Common myeloid progenitor, CD34-positive (primary cell): ENCODE measurements at places on chromosomes 1 and 21.

- DNase-seq, result no peak
These were observed 68.3 kb upstream of the ABCD3 start for GRCh38 chr1:94349853-94350252.

DNA sequence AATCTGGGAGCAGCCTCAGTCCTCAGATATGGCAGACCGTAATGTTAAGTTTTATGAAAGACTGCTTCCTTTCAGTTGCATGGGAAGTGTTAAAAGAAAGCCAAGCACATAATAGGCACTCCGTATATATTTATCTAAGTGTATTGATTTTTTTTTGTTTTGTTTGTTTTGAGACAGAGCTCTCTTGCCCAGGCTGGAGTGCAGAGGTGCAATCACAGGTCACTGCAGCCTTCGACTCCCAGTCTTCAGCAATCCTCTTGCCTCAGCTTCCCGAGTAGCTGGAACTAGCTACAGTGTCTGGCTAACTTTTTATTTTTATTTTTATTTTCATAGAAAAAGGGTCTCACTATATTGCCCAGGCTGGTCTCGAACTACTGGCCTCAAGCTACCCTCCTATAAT lies 341.8 kb downstream of the USH2A start:
- no peak for DNase-seq

DNA sequence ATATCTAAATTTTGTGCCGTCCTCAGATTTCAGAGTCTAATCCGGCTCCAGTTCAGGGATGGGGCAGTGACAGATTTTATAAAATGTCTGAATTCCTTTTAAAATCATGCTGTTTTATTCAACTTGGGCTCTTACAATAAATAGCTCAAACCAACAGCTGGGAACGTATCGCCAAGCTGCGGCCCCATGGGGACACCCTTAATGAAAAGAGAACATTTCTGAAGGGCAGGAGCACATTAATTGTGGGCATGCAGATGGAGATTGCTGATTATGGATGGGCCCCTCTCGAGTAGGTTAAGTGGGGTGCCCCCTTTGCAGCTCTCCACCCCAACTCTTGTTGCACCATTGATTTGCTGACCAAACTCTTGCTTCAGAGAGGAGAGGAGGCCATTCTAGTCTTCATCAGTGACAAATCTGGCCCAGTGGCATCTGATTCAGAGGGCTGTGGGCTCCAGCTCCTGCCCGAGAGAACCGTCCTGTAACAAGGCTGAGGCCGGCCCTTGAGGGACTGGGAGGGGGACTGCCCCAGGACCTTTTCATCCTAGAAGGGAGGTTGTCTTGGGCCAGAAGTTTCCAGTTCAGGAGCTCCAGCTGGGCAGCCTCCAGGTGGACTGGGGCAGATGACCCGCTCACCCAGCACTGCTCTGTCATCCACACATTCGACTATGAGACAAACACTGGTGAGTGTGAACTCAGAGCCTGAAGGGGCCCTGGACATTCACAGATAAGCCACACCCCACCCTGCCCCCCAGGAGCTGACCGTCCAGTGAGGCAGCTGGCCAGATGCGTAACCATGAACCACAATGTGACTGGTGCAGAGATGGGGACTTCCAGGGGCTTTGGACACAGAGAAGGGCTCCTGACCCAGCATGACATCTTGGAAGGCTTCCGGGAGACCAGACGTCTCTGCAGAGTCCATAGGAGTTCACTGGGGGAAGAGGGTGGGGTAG lies 55.1 kb upstream of the TMEM51 start:
- no peak for DNase-seq

- no peak for DNase-seq
These were observed 11.1 kb downstream of the PRR9 start for GRCh38 chr1:153228491-153228890.

DNA sequence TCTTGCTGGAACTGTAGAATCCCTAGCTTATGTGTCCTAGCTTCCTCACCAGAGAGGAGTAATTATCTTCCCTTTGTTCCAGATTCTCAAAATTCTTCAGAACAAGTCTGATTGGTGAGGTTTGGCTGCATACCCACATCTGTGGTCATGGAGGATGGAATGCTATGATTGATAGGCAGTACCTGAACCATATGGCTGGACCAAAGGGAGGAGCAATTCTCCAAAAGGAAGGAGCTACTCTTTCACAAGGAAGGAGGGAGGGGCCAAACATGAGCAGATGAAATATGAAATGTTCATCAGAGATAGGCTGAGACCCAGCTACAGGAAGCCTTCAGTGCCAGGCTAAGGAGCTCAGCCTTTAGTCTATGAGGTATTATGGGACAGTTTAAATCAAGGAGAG lies 5.0 kb upstream of the RNF19B start:
- no peak for DNase-seq

DNA sequence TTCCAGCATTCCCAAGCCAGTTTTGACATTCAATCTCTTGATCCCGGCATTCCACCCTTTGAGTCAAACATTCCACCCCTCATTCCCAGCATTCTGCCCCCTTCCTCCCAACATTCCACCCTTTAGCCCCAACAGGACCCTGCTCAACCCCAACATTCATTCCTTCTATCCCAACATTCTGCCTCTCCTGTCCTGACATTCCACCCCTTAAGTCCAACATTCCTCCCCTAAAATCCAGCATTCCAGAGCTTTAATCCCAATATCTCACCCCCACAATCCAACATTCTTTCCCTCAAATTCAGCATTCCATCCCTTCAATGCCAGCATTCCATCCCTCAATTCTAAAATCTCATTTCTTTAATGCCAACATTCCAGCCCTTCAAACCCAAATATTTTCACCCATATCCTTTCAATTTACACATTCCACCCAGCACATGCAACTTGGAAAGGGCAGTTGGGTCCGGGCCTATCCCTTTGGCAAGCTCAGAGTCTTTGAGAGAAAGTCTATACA lies 22.9 kb downstream of the DDX20 start:
- DNase-seq, result no peak

DNA sequence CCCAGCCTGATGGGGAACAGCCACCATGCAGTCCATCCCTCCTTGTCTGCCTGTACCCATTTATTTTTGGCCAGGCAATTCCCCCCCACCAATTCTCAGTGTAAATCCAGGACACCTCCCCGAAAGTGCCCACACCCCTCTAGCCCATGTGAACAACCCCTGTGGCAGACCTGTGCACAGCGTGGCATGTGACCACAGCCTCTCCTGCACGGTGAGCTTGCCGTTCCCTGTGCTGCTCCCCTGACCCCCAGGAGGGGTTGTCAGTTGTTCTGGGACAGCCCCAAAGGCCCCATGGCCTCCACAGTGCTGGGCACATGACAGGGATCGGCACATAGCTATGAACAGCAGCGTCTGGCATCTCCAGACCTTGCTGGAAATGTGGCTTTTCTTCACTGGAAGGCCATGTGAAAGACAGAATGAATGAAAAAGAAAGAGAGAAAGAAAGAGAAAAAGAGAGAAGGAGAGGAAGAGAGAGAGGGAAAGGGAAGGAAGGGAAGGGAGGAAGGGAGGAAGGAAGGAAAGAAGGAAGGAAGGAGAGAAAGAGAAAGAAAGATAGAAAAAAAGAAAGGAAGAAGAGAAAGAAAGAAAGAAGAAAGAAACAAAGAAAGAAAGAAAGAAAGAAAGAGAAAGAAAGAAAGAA lies 3.9 kb downstream of the CAPN9 start:
- DNase-seq, result no peak

GRCh38 chr21:41442481-41443186 lies 16.6 kb downstream of the MX1 start:
- DNase-seq, result no peak

DNA sequence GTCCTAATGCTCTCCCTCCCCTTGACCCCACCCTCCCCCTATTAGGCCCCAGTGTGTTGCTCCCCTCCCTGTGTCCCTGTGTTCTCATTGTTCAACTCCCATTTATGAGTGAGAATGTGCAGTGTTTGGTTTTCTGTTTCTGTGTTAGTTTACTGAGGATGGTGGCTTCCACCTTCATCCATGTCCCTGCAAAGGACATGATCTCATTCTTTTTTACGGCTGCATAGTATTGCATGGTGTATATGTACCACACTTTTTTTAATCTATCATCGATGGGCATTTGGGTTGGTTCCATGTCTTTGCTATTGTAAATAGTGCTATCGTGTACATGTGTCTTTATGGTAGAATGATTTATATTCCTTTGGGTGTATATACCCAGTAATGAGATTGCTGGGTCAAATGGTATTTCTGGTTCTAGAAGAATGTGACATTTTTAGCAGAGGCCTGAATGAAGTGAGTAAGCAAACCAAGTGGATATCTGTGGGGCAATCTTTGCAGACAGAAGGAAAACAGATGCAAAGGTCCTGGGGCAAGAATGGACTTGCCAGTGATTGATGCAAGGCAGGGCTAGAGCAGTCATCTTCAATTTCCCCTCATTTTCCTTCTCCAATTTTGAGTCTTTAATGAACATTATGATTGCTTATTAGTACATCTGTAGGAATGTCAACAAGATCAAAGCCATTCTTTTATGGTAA lies 50.2 kb downstream of the UBE4B start:
- DNase-seq, result no peak

- DNase-seq, result no peak
These were observed 1016.1 kb downstream of the KCNT2 start for GRCh38 chr1:195591917-195592672.

GRCh38 chr1:110309139-110309538 lies 30.0 kb upstream of the RBM15 start:
- no peak for DNase-seq

GRCh38 chr1:93779540-93780165 lies 98.0 kb upstream of the BCAR3 start:
- no peak for DNase-seq

GRCh38 chr1:197544553-197544952 lies 230.7 kb downstream of the DENND1B start:
- no peak for DNase-seq

DNA sequence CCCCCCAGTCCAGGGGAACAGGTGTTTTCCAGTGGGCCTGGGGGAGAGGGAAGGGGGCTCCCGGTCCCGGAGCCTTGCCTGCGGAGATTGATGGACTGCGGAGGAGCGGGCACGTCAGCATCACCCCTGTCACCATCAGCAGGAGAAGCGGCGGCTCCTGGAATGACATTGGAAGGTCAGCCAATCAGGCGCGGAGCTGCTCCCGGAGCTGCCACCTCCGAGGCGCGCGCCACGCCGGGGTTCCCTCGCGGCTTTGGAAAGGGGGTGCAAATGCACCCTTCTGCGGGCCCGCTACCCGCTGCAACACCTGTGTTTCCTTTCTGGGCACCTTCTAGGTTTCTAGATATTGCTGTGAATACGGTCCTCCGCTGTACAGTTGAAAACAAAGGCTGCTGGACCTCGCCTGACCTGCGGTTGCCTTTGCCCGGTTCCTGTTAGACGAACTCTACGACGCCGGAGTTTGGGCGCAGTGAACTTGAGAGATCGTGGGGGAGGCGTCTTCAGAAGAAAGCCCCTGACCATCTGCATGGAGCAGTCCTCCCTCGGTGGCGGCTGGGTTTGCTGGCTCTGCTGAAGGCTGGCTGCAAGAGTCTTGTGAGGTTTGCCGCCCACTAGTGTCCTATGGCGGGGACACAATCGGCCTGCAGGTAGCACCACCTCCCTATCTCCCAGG lies 5.3 kb downstream of the DSCAM start:
- DNase-seq, result peak; percentile 47

DNA sequence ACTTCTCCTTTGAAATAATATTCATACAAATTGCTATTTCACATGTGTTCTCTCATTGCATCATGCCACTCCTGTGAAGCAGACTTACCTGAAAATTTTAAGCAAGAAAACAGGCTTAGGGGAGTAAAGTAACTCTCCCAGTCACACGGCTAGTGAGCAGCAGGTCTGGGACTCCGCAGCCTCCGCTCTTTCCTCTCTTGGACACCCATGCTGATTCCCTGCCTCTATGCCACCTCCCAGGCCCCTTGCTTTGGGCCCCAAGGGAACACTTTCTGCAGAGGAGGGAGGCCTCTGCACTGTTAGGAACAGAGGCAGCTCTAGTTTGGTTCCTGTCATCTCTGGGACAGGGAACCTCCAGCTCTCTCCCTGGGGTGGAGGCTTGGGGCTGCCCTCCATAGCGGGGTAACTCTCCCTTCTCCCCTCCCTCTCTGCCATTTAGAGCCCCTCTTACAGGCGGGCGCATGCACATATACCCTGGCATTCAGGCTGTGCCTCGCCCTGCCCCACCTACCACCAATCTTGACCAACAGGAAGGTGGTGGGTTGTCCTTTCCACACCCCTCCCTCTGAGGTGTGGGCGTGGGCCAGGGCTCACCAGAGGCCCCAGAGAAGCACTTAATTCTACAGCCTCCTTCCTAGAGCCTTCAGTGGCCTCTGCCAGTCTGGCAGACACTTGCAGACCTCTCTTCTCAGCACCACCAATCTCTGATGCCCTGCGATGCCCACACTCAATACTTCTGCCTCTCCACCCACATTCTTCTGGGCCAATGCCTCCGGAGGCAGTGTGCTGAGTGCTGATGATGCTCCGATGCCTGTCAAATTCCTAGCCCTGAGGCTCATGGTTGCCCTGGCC lies at the start of gene RXFP4:
Gene RXFP4, plus strand, starts transcription at position 646 of the 852 bp plus-strand sequence. Its CDS starts 72 bp downstream, at position 718.
- no peak for DNase-seq

GRCh38 chr1:112337028-112337531 lies 58.9 kb upstream of the CTTNBP2NL start:
- peak; percentile 49 for DNase-seq

- DNase-seq, result no peak
These were observed 40.7 kb downstream of the HHAT start for GRCh38 chr1:210369425-210369824.

DNA sequence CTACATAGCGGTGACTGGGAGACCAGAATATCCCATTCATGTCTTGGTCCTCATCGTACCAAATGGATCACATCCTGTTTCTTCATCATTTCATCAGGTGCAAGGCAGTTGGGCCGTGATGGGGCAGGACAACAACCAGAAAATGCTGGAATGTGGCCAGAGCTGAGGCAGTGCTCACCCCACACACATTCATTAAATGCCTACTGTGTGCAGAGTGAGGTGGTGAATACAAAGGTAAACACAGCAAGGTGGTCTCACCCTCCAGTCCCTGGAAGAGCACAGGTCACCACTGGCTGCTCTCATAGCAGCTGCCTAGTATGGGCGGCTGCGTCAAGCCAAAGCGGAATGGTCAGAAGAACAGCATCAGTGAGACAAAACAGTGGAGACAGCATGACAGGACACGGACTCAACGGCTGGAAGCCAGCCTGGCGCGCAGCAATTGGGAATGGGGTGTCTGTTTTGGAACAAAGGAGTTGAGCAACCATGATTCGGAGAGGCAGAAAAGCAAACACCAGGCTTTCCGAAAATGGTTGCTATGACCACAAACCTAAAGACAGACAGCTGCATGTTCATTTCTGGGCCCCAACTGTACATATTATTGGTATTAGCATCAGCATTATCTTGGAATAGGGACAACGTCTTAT lies 5.6 kb upstream of the ADAMTSL4 start:
- no peak for DNase-seq

DNA sequence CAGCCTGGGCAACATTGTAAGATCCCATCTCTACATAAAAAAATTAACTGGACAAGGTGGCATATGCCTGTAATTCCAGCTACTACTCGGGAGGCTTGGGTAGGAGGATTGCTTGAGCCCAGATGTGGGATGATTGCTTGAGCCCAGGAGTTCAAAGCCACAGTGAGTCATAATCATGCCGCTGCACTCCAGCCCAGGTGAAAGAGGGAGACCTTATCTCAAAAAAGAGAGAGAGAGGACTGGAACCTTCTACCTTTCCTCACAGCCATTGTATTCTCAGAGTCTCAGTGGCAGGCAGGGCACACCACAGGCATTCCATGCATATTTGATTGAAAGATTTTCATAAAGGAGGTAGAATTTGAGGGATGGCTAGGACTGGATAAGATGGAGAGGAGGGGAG lies 78.4 kb downstream of the KIF14 start:
- no peak for DNase-seq

- DNase-seq, result no peak
These were observed 70.4 kb upstream of the SAMSN1 start for GRCh38 chr21:14616380-14617039.

GRCh38 chr21:37751268-37751975 lies 164.8 kb downstream of the KCNJ6 start:
- DNase-seq, result no peak
